ENCODE measurements at places on chromosomes 3 and 15.

DNA sequence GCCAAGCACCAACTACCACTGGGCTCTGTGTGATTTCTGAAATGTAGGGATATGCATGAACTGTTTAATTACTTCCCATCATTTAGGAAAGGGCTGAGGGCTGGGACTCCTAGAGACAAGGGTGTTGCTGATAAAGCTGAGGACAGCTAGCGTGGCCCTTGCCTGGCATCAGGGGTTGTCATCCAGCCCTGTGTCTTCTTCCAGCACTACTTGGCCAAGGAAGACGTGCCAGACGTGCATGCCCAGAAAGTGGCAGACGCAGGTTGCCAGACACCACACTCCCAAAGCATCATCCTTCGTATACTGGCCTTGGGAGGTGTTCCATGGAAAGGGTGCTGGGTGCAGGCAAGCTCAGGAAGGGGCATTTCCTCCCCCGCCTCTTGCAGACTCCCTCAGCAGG lies 64.8 kb downstream of the LRIG1 start:
- H3K36me3 ChIP-seq = no peaks in the 10 kb centered on the region
- DNase-seq = no peak
- no peak overlapping the region for H3K4me3 ChIP-seq
- peaks cover 21% of the 10 kb centered on the region for H3K4me1 ChIP-seq
- H3K27me3 ChIP-seq = peaks cover 3% of the 10 kb centered on the region

GRCh38 chr3:112061152-112061551 lies 25.0 kb upstream of the C3orf52 start:
- H3K4me3 ChIP-seq = no peak overlapping the region
- H3K27ac ChIP-seq = no peak overlapping the region
- no peaks in the 10 kb centered on the region for H3K4me1 ChIP-seq
- no peak for DNase-seq

- H3K36me3 ChIP-seq = peaks cover 23% of the 10 kb centered on the region
- no peak for DNase-seq
- H3K27ac ChIP-seq = peak overlapping the region; percentile 73
- no peaks in the 10 kb centered on the region for H3K27me3 ChIP-seq
- H3K4me3 ChIP-seq = no peak overlapping the region
- peaks cover 21% of the 10 kb centered on the region for H3K4me1 ChIP-seq
Observed at GRCh38 chr3:119508172-119508845, 10.0 kb downstream of the TIMMDC1 start.

- DNase-seq = no peak
- peaks cover 3% of the 10 kb centered on the region for H3K27me3 ChIP-seq
- no peaks in the 10 kb centered on the region for H3K36me3 ChIP-seq
- no peaks in the 10 kb centered on the region for H3K4me1 ChIP-seq
- H3K4me3 ChIP-seq = no peak overlapping the region
Observed at GRCh38 chr3:157816896-157817295, 289.3 kb downstream of the SHOX2 start.

GRCh38 chr3:134387293-134387692 lies 13.0 kb upstream of the AMOTL2 start:
- DNase-seq = no peak
- no peaks in the 10 kb centered on the region for H3K4me1 ChIP-seq
- H3K4me3 ChIP-seq = no peak overlapping the region
- no peaks in the 10 kb centered on the region for H3K36me3 ChIP-seq

GRCh38 chr3:104575634-104576033 lies 791.1 kb upstream of the ALCAM start:
- H3K4me3 ChIP-seq = no peak overlapping the region
- peaks cover 2% of the 10 kb centered on the region for H3K27me3 ChIP-seq
- H3K4me1 ChIP-seq = no peaks in the 10 kb centered on the region
- no peak for DNase-seq

DNA sequence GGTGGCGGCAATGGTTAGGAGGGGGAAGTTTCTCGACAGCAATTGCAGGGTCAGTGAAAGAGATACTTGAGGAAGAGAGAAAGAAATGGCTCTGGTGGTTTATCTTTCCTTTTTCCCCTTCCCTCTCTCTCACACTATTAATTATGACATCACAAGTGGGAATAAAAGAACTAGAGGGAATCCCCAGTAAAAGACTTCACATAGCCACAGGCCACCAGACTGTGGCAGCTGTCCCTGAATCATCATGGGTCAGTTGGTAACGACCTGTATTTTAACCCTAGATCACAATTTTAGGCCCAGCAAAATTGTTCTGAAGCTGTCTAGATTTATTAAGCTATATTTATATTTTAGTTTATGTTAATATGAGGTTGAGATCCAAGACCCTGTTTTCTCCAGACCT lies 40.3 kb downstream of the MBNL1 start:
- H3K36me3 ChIP-seq = peaks cover 8% of the 10 kb centered on the region
- peaks cover 22% of the 10 kb centered on the region for H3K4me1 ChIP-seq
- no peaks in the 10 kb centered on the region for H3K27me3 ChIP-seq
- H3K27ac ChIP-seq = peak overlapping the region; percentile 67
- DNase-seq = no peak
- no peak overlapping the region for H3K4me3 ChIP-seq

- no peak for DNase-seq
- H3K4me3 ChIP-seq = no peak overlapping the region
- no peaks in the 10 kb centered on the region for H3K4me1 ChIP-seq
- no peak overlapping the region for H3K27ac ChIP-seq
- no peaks in the 10 kb centered on the region for H3K27me3 ChIP-seq
Observed at GRCh38 chr3:70065696-70066253, 66.2 kb downstream of the SAMMSON start.

- H3K4me3 ChIP-seq = no peak overlapping the region
- no peaks in the 10 kb centered on the region for H3K4me1 ChIP-seq
- H3K27ac ChIP-seq = no peak overlapping the region
- no peak for DNase-seq
Observed at GRCh38 chr3:80439490-80439889, 671.7 kb upstream of the ROBO1 start.

DNA sequence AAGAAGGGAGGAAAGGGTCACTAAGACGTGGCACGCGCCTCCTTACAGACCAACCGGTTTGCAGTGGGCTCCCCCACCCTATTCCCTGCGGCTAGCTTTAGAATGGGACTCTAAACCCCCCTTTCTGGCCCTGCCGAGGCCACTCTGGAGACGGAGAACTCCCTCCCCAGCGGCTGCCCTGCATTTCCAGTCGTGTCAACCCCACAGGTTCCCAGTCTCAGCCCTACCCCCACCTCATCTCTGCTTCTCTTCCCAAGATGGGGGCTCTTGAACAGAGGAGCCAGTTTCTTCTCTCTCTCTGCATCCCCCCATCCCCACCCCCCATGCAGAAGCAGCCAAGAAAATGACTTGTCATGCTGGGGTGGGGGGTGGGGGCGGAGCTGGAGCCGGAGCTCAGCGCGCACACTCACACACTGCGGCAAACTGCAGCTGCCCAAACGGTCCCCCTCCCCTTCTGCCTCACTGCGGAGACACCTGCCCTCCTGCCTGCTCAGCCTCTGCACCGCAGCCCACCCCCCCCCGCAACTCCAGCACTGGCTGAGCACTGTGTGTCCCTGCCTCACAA lies 871 bp downstream of the MAP1A start:
- peak overlapping the region; percentile 76 for H3K4me3 ChIP-seq
- H3K4me1 ChIP-seq = peaks cover 17% of the 10 kb centered on the region
- peaks cover 26% of the 10 kb centered on the region for H3K27me3 ChIP-seq
- no peak for DNase-seq

DNA sequence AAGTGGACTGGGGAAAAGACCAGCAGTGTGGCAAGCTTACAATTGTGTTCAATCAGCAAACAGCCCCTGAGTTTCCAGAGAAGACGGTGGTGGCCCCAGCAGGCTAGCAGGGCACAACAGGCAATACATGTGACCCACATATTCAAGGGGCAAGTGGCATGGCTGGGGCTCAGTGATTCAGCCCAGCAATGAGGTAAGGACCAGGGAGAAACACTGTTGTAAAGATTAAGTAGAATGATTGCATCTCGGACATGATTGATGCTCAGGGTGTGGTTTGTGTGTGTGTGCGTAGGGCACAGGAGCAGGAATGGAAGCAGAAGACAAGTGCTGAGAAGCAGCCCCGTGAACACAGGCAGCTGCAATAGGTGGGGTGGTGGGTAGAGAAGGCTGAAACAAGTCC lies 37.9 kb downstream of the KLHL6 start:
- H3K36me3 ChIP-seq = peaks cover 7% of the 10 kb centered on the region
- H3K4me3 ChIP-seq = no peak overlapping the region
- peak overlapping the region; percentile 94 for H3K27ac ChIP-seq
- H3K4me1 ChIP-seq = peaks cover 81% of the 10 kb centered on the region

DNA sequence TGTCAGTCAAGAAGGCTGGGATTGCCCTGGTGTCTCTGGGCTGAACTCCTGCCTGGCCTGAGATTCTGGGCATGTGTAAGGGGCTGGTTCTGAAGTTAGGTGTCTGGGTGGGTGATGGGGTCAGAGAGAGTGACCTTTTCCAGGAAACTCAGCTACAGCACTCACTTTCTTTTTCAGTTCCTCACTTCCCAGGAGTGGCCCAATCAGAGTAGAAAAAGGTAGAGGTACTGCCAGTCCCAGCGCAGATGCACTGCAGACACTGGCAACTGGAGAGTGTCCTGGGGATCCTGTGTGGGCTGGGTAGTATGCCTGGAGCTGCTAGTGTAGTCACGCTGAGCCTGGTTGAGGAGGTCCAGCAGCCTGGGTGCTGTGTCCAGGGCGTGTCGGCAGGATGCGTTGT lies 46.5 kb upstream of the APEH start:
- no peak for DNase-seq
- no peak overlapping the region for H3K4me3 ChIP-seq
- H3K4me1 ChIP-seq = no peaks in the 10 kb centered on the region
- no peak overlapping the region for H3K27ac ChIP-seq

DNA sequence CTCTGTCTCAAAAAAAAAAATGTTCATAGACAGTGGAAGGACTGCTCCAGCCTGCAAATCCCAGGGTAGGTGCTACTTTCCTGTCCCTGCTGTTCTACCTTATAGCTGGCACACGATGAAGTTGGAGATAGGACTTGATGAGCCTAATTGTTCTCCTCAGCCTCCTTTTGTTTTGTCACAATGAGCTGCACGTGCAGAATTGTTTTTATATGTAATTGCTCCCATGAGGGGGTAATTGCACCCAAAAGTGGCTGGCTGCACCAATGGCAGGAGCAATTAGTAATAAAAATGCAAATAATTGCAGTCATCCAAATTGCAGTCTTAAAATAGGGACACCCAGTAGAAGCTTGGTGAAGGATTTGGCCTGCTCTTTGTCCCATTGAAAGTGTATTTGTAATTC lies 63.0 kb upstream of the PFN2 start:
- H3K36me3 ChIP-seq = no peaks in the 10 kb centered on the region
- H3K4me1 ChIP-seq = no peaks in the 10 kb centered on the region
- H3K27me3 ChIP-seq = peaks cover 11% of the 10 kb centered on the region
- no peak overlapping the region for H3K4me3 ChIP-seq
- H3K27ac ChIP-seq = no peak overlapping the region

DNA sequence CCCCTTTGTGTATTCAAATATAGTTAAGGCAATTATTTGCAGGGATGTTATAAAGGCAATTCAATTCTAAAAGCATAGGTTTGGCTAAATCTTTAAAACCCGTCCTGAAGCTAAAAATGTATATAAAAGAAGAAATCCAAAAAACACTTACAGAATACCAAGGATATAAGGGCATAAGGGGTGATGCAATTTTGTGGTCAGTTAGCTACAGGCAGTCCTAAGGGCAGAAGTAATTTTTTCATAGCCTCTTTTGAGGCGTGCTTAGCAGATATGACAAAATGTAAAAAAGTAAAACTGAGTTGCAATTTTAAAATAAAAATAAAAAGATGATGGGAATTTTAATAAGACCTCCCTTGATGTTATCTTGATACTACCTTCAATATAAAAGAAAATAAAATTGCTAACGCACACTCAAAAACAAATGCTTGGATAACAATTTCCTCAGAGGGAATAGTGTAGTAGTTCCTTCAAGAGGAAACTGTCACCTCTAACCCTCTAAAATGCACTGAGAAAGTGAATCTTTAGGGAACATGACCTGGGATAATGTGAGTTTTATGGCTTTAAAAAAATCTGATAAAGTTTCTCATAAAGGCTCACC lies 104.2 kb downstream of the MYH15 start:
- no peak overlapping the region for H3K4me3 ChIP-seq
- H3K27ac ChIP-seq = no peak overlapping the region
- H3K36me3 ChIP-seq = no peaks in the 10 kb centered on the region
- DNase-seq = no peak
- H3K4me1 ChIP-seq = peaks cover 4% of the 10 kb centered on the region

- no peaks in the 10 kb centered on the region for H3K36me3 ChIP-seq
- no peak overlapping the region for H3K27ac ChIP-seq
- H3K4me3 ChIP-seq = no peak overlapping the region
- H3K4me1 ChIP-seq = no peaks in the 10 kb centered on the region
Observed at GRCh38 chr3:100994809-100995208, 1.6 kb upstream of the ABI3BP start.

DNA sequence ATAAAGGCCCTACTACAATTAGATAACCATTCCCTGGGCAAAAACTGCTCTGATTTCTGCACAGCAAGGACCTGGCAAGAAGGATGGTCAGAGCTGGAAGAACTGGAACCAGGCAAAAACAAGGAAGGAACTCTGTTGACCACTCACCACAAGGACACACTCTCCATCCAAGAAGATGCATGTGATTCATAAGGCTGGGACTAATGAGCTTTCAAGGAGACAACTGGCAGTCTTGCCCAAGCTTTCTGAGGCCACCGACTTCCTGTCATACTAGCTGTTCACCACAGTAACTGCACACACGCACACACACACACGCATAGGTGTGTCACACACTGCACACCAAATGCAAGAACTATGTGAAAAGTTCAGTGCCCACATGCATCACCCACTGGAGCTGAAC lies 256.6 kb downstream of the OCA2 start:
- no peaks in the 10 kb centered on the region for H3K4me1 ChIP-seq
- no peak overlapping the region for H3K27ac ChIP-seq
- H3K36me3 ChIP-seq = no peaks in the 10 kb centered on the region
- no peak overlapping the region for H3K4me3 ChIP-seq

DNA sequence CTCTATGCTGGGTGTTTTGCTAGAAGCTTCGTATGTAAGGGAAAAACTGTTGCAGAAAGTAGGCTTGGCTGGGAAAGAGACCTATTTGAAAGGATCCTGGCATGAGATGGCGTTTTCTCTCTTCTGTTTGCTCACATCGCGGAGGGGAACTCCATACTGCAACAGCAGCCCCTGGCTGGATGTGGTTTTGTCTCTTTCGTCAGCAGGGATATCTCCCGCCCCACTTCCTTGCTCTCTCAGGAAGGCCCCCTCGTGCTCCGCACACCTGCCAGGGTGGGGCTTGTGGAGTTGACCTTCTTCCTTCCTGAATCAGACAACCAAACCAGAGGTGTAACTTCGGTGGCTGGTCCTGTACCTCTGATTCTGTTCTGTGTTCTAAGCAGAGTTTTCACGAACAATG lies 26.4 kb upstream of the MYZAP start:
- H3K36me3 ChIP-seq = no peaks in the 10 kb centered on the region
- peaks cover 25% of the 10 kb centered on the region for H3K27me3 ChIP-seq
- peaks cover 6% of the 10 kb centered on the region for H3K4me1 ChIP-seq
- H3K4me3 ChIP-seq = no peak overlapping the region

GRCh38 chr3:175005193-175005592 lies 146.1 kb downstream of the NAALADL2 start:
- no peaks in the 10 kb centered on the region for H3K36me3 ChIP-seq
- DNase-seq = no peak
- no peak overlapping the region for H3K27ac ChIP-seq
- no peaks in the 10 kb centered on the region for H3K4me1 ChIP-seq
- no peak overlapping the region for H3K4me3 ChIP-seq

GRCh38 chr15:40343512-40343911 lies 2.8 kb upstream of the CCDC9B start:
- no peaks in the 10 kb centered on the region for H3K27me3 ChIP-seq
- H3K27ac ChIP-seq = no peak overlapping the region
- no peaks in the 10 kb centered on the region for H3K4me1 ChIP-seq
- H3K4me3 ChIP-seq = no peak overlapping the region

- H3K27ac ChIP-seq = peak overlapping the region; percentile 37
- DNase-seq = no peak
- H3K36me3 ChIP-seq = no peaks in the 10 kb centered on the region
- peaks cover 21% of the 10 kb centered on the region for H3K4me1 ChIP-seq
- H3K4me3 ChIP-seq = no peak overlapping the region
- H3K27me3 ChIP-seq = peaks cover 3% of the 10 kb centered on the region
Observed at GRCh38 chr15:63999177-63999576, 47.1 kb downstream of the DAPK2 start.
